ENCODE measurements at places on chromosomes 5 and 9. TPM values are rescaled to one million over a fixed set of nuclear protein-coding genes. Genes with fewer than 3 reads are reported as not detected.

ZNF454 gene
- polyA plus RNA-seq: not detected

- DNase-seq: no peak
Measured at GRCh38 chr9:84807431-84807830, 137.9 kb downstream of the NTRK2 start.

DNA sequence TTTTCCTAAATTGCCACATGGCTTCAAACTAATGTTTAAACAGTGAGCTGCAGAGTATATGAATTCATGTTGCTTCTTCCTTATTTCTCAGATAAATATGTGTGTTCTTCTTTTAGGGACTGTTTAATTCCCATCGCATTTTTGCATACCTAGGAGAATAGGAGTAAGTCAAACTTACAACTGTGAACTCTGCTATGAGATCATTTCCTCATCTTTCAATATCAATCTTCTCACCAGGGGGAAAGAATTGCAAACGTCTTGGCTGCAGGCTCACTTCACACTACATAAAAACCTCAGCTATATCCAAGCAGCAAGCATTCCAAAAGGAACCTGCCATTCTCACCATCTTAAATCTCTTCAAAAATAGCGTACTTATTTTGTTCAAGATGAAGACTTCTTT is 271.0 kb downstream of the DNAH5 start:
- no peak for DNase-seq

DNA sequence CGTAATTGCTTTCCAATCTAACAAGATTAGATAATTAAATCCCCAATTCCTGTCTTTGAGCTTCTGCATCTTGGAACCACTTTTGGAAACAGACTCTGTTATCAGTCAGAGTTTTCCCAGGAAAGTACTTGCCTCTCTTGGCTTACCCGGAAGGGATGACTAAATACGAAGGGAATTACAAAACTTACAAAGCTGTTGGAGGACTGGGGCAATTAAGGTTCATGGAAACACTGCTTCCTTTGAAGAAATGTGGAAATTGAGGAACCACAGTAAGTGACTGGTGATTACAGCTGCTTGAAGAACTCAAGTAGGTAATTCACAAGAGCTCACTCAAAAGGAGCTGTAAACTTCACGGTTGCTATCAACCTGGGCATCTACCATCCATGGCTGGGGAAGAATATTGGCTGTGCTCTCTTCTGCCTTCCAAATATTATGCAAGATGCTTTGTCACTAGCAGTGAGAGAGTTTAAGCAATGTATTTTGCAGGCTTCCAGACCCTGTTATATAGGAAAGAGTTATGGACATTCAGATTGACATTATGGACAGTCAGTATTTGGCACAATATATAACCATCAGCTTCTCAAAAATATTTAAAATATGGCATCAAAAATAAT is 104.6 kb upstream of the MAN2A1 start:
- no peak for DNase-seq

- no peak for DNase-seq
Measured at GRCh38 chr5:141492168-141492885, 3.4 kb downstream of the PCDHGC5 start.

DNA sequence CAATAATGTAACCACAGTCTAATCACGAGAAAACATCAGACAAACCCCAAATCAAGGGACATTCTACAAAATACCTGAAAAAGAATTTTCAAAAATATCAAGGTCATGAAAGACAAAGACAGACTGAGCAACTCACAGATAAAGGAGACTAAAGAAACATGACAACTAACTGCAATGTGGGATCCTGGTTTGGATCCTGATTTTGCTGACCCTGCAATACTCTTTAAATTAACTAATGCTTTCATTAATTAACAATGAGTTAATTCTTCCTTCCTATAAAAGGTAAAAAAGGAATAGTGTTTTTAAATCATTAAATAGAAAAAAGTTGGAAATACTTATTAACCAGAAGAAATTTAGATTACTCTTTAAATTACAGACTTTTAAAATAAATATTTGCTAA is 103.6 kb downstream of the MLLT3 start:
- no peak for DNase-seq

DNA sequence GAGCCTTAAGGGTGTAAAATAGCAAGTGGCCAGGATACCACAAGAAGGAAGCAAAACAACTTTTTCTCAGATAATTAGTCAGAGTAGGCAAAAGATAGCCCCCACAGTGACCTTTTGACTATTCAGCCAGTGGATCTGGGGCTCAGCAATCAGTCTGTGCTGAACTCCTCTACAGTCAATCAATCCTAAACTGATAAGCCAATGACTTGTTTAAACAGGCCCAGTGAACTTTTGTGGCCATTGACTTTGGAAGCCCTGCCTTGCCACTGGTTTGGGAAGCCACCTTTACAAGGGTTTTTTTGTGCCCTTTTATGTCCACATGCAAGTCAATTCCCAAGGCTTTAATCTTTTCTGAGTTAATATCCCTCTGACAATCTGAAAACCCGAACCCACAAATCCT is 1565.0 kb upstream of the WWC1 start:
- DNase-seq: no peak

- DNase-seq: no peak
Measured at GRCh38 chr9:93963969-93964368, 8.8 kb upstream of the BARX1 start.

DNA sequence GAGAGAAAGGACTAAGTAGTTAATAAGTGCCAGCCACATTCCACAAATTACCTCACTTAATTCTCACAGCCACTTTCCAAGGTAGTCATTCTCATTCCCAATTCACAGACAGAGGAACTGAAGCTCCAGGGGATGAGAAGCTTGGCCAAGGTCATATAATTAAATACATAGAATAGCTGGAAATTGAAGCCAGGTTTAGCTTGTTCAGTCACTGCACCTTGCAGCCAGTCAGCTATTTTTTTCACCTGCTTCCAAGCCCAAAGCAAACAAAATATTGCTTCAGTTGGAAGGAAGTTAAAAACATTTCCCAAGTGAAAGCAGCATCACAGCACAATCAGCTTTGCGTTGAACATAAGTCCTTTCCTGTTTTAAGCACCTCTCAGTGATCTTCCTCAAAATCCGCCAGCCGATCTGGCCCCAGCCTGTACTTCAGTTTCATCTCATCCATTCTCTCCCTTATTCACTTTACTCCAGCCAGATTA is 4.8 kb downstream of the ALDH1A1 start:
- no peak for DNase-seq

- DNase-seq: no peak
Measured at GRCh38 chr5:36630201-36631145, 24.1 kb downstream of the SLC1A3 start.

DNA sequence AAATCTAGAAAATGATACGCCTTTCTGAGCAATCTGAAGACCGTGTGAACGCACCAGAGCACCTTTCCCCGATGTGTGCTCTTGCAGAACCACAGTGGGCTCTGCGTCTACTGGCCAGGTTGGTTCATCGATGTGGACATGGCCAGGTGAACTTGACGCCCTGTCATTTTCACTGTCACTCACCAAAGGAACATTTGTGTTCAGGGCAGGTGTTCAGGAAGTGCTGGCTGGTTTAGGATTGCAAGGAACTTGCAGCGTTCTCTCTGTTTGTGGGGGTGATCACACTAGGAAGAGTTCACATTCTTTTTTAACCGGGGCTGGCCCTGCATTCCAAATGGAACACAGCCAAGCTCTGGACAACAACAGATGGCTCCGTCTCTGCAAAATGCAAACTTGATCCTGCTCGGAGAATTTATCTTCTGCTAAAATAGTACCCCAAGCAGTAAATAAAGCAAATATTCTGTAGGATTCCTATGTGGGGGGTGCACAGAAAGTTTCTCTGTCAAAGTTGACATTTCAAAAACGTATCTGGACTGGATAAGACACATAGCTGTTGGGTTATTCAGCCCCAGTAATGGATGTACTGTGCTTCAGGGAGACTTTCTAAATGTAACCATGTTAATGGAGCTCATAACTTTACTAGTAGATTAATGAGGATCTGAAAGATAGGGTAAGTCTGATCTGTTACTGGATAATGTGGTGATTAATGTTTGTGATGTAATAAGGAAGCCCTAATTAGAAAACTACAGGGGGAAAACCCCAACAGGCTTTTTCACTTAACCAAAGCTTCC is 45.7 kb upstream of the FANCC start:
- no peak for DNase-seq

All from naive thymus-derived CD8-positive, alpha-beta T cell (primary cell).